ENCODE measurements at places on chromosomes 2 and 18. TPM values are rescaled to one million over a fixed set of nuclear protein-coding genes. Genes with fewer than 3 reads are reported as not detected.

BCL11A gene
- not detected for total RNA-seq

CNGA3 gene
- 0.30 TPM for total RNA-seq

PRKAG3 gene
- total RNA-seq: not detected

FTCDNL1 gene
- total RNA-seq: 2.9 TPM

CRIM1 gene
- total RNA-seq: 229 TPM

ADCY3 gene
- total RNA-seq: 393 TPM

LAMA1 gene
- total RNA-seq: 3.0 TPM

KCNF1 gene
- total RNA-seq: not detected

SNED1 gene
- total RNA-seq: 116 TPM

PLGLB1 gene
- not detected for total RNA-seq

RAX gene
- not detected for total RNA-seq

RHBDD1 gene
- total RNA-seq: 21.0 TPM

ZSWIM2 gene
- not detected for total RNA-seq

RANBP2 gene
- 50.8 TPM for total RNA-seq

CCNYL1 gene
- total RNA-seq: 15.3 TPM

RAB17 gene
- total RNA-seq: not detected

M1AP gene
- total RNA-seq: not detected

CCDC141 gene
- 3.9 TPM for total RNA-seq

REEP1 gene
- 1.3 TPM for total RNA-seq
